Endothelial cell (in vitro differentiated cells): ENCODE measurements at places on chromosomes 13 and 19.

GRCh38 chr13:110590577-110590976, 24.8 kb upstream of the NAXD start:
- no peak for DNase-seq

GRCh38 chr13:39913928-39914327, 258.5 kb downstream of the COG6 start:
- no peak for DNase-seq

DNA sequence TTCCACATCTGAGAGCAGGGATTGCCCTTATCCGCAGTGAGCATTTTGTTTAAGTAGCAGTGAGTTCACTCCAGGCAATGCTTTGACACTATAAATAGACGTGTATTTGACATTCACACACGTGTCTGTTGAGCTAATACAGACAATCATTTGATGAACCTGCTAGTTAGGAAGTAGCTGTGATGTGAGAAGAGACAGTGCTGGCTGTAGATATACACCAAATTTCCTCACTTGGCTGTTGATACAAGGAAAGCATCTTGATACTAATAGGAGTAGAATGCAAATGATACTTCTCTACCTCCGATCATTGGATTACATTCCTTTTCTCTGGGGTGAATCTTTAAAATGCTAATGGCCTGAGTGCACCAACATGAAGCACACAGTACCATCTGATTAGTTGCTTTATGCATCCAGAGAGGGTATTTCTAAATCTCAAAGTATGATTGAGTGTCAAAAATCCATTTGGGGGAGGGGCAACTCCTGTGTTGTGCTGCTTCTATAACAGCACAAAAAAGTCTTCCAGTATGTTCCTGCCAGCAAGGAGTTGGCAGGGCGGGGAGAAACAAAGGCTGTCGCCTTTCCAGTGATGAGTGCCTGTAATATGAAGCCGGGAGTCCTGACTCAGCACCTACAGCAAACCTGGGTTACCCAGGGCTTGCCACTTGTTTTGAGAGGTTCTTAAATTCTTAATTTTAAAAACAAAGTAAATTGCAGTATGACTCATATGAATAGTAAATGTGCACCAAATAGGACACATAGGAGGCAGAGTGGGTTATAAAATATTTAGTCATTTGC, 7.0 kb downstream of the CUL4A start:
- no peak for DNase-seq

DNA sequence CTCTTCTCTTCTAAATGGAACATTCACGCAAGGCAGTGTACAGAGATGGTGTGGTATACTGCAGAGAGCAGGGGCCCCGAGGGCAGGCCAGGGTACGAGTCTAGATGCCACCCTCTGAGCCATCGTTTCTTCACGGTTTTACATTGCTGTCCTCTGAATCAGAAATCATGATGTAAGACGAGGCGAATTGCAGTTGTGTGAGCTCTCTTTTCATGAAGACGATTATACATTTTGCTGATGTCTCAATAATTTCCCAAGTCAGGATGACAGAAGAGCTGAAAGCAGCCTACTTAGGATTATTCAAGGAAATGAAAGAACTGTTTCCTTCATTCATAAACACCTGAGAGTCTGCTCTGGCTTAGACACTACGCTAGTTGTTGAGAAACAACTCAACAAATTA, 93.8 kb upstream of the RNF113B start:
- no peak for DNase-seq

DNA sequence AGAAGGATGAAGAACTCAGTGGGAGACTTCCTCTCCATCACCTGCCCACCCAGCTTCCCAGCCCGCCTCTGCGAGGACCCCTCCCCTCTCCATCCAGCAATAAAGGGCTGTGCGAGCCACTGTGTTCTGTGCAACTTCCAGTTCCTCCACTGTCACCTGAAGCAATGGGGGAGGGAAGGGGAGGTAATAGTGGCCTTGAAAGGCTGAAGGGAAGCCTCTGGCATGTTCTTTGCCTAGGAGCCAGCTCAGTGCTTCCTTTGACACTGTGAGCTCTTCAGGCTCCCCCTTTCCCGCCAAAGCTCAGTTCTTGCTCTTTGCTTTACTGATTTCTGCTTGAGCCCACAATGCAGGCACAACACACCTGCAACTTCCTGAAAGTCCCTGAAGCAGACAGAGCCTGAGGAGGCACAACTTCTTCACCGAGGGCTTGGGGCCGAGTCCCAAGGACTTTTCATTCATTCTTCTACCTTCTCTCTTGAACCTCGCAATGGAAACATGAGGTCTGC, 73.2 kb upstream of the DOCK9 start:
- DNase-seq, result no peak

GRCh38 chr19:30450100-30450499, 77.9 kb downstream of the ZNF536 start:
- peak; percentile 69 for DNase-seq

DNA sequence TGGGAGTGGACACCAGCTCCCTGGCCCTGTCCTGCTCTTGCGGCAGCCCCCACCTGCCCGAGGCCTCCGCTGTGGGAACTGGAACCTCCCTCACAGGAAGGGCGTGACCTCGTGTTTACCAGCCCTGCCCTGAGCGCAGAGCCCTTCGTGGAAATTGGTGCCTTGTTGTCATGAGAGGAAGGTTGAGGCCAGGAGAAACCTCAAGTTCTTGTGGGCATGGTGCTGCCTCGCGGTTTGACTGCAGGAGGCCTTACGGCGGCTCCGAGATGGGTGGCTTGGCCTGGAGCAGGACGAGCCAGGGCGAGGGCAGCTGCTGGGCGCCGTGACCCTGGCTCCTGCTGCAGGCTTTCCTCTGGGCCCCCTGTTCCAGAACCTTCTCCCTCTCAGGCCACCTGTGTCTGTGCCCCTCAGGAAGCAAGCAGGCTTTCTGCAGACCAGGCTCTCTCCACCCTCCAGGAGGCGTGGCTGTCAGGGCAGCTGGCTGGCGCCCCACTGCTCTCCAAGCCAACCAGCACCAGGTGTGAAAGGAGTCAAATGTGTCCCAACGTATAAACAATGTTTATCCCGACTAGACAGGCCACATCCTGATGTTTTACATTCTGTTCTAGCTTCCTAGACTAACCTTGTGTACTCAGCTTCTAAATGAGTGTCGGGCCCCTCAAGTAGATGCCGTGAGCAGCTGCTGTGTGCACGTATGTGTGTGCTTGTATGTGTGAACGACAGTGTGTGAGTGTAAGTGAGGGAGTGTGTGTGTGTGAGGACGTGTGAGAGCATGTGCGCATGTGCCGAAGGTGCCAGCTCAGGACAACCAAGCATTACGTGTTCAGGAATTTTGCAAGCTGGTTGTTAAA, 10.4 kb upstream of the RASA3 start:
- DNase-seq, result no peak
